NCI-H446 (cell line): ENCODE measurements at places on chromosomes 2 and 18.
A peak's percentile ranks its signal among the peaks of the same experiment; 100 is the strongest.

GRCh38 chr18:11521853-11522252 is 87.5 kb upstream of the SLC35G4 start:
- no peak for DNase-seq

DNA sequence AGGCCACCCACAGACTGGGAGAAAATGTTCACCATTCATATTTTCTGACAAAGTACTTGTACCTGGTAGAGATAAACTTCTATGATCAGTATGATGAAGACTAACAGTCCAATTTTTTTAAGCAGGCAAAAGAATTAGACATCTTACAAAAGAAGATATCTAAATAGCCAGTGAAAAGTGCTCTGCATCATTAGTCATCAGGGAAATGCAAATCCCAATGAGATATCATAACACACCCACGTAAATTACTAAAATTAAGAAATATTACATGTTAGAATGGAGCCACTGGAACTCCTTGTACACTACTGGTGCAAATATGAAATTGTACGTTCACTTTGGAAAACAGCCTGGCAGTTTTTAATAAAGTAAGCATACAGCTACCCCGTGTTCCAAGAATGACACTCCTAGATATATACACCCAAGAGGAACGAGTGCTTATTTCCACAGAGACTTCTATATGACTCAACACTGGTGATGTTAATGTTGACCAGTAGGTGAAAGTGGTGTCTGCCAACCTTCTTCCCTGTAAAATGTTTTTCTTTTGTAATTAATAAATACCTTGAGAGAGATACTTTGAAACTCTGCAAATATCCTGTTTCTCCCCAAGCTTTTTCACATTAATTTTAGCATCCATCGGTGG is 80.3 kb downstream of the NPAS2 start:
- no peak for DNase-seq

GRCh38 chr2:240636563-240637115 is 11.4 kb downstream of the GPR35 start:
- no peak for DNase-seq

DNA sequence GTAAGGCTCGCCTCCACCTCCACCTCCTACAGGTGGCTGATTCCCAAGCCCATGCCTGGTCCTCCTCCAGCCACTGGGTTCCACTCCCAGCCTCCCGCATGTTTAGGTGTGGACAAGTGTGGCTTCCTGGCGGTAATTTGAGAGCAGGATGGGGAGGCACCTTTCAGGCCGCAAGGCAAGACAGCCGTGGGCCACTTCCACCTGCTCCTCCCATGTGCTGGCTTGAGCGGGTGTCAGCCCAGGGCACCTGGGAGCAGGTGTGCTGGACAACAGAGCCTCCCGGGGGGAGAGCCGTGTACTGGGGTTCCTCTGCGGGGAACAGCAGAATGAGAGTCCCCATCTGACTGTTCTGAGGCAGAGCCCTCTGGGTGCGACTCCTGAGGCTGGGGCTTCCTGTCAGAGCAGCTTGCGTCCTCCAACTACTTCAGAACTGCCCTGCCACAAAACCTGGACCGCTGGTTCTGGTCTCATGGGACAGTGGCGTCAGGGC is 83.9 kb downstream of the TPO start:
- no peak for DNase-seq

- DNase-seq: no peak
These were observed 345.5 kb upstream of the FSIP2 start for GRCh38 chr2:185393091-185393490.

DNA sequence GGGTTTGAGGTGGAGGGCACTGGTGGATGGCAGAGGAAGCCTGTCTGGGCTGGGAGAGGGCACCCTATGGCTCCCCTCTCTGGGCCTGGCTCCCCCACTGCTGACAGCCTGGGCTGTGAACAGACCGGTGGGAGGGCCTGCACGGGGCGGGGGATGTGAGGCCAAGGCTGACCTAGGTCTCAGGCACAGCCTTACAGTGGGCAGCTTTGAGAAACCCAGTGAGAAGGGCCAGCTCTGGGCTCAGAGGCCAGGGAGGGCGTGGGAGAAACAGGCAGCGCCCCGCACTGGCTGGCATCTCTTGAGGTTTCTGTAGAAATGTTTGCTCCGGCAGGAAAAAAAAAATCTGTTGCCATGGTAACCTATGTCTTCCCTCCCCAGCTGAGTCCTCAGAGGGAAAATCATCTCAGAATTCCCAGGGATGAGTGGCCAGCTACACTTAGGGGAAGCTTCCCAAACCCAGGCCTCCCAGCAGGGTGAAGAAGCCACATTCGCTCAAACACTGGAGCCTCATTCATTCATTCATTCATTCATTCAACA is 71.7 kb upstream of the TAF1B start:
- peak; percentile 12 for DNase-seq

- no peak for DNase-seq
These were observed 15.5 kb upstream of the ACVR1 start for GRCh38 chr2:157891643-157892041.

GRCh38 chr2:168180483-168180882 is 66.9 kb downstream of the STK39 start:
- DNase-seq: no peak

- no peak for DNase-seq
These were observed 108.3 kb downstream of the NFATC1 start for GRCh38 chr18:79504034-79504433.

GRCh38 chr2:42908518-42909200 is 116.3 kb upstream of the HAAO start:
- DNase-seq: no peak
